ENCODE measurements at places on chromosomes 6 and 20.

DNA sequence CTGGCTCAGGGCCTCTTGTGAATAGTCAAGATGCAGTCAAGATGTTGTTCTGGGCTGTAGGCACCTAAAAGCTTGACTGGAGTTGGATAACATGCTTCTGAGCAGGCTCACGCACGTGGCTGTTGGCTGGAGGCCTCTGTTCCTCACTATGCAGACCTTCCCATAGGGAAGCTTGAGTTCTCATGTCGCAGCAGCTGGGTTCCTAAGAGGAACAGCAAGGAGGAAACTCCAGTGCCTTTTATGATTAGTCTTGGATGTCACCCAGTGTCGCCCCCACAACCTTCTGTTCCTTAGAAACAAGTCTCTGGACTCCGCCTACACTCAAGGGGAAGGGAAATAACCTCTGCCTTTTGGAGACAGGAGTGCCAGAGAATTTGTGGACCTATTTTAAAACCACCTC is 210.7 kb downstream of the BCAS1 start:
- no peak for DNase-seq

DNA sequence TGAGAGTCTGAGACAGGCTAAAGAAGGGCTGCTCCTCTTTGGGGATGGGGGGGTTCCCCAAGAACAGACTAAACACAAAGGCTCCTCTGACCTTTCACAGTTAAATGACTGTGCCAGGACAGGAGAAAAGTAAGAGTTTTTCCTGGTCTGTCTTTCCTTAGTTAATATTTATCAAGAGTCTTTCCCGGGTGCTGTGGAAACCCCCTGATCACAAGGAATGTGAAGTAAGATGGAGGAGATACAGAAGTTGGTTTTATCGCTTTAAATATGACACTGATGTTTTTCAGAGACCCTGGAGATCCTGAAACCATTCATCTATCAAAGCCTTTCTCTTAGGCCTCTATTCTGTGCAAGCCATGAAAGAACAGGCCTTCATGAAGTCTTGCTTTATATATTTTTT is 105.8 kb downstream of the RNF144B start:
- no peak for DNase-seq

- DNase-seq: peak; percentile 18
Measured at GRCh38 chr6:162940426-162940825, 212.7 kb downstream of the PACRG start.

DNA sequence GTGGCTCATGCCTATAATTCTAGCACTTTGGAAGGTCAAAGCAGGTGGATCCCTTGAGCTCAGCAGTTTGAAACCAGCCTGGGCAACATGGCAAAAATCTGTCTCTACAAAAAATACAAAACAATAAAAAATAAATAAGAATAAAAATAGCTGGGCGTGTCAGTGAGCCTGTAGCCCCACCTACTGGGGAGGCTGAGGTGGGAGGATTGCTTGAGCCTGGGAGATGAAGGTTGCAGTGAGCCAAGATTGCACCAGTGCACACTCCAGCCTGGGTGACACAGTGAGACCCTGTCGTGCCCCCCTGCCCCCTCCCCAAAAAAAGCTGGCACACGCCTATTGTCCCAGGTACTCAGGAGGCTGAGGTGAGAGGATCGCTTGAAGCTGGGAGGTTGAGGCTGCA is 35.1 kb upstream of the SRPK1 start:
- no peak for DNase-seq

Data from putamen (tissue), 1 donor.